Activated CD8-positive, alpha-beta memory T cell treated with anti-CD3 and anti-CD28 coated beads for 1 hour (primary cell): ENCODE measurements at places on chromosomes 3 and 15.

DNA sequence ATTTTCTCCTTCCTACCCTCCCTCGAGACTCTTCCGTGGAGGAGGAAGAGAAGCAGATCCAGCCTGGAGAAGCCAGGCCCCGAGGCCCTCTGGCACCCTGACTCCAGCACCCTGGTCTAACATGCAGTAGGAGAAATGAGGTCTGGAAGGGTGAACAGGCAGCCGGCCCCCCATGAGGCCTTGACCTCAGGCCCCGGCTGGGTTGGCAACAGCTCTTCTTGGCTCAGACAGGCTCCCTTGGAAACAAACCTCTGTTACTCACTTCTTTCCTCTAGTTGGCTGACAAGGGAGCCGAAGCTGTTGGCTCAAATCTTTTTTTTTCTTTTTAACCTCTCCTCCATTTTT is 73.4 kb downstream of the CPN2 start:
- DNase-seq: no peak

GRCh38 chr3:11029948-11030347 is 37.4 kb downstream of the SLC6A1 start:
- DNase-seq: no peak

- DNase-seq: no peak
Measured at GRCh38 chr3:10206166-10206511, 41.4 kb downstream of the IRAK2 start.

DNA sequence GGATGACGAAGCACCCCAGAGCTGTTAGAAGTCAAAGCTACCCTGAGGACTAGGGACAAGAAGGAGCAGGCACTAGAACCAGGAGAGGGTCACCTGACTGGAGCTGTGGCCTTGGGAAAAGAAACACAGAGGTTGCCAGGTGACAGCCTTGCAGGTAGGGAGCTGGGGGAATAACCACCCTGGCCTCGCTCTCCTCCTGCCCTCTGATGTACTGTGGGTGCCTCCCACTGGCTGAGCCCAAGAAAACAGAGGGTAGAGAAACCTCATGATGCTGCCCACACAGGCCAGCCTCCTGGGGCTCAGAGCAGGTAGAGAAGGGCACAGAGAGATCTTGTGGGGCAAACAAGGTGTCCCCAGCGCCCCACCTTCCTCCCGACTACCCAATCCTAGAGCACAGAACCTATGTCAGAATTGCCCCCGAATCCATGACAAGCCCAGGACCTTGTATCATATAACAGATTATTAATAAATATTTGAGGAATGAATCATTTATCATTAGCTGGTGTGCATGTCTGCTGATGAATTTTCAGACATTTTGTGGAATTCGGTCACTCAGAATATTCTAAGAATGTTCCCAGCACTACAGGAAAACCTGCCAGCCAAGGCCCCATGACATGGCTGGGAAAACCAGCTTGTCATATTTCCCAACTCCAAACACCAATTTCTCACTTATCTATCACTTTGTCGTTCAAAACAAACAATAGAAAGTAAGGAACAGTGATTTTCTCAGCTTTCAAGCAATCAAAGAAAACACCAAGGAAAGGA is 59.8 kb upstream of the MEX3B start:
- no peak for DNase-seq

DNA sequence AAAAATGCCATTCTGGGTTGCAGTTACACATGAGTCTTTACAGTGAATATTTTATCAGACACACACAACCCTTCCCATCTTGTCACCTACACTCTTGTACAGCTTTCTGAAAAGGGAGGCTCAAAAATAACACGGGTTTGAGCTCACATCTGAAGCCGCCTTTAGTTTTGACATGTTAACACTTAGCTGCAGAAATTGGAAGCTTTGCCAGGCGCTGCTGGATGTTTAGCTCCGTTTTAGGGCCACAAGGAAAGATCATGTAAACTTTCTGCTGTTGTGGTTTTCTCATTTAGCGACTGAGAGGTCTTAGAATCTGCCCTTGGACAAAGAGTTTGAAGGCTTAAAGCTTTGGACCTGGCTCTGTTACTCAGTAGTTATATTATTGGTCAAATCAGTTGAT is 120.1 kb downstream of the OXNAD1 start:
- DNase-seq: no peak
